ENCODE measurements at places on chromosomes 13 and 19.

DNA sequence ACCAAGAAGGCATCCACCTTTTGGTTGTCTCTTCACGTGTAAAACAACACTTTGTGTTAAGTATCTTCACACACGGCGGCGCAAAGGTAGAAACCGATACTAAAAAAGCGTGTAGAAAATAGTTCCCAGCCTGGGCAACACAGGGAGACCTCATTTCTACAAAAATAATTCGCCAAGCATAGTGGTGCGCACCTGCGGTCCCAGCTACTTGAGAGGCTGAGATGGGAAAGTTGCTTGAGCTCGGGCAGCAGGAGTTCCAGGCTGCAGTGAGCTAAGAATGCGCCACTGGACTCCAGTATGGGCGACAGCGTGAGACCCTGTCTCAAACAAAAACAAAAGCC is 573 bp upstream of the ERCC5 start:
- no peak for DNase-seq

DNA sequence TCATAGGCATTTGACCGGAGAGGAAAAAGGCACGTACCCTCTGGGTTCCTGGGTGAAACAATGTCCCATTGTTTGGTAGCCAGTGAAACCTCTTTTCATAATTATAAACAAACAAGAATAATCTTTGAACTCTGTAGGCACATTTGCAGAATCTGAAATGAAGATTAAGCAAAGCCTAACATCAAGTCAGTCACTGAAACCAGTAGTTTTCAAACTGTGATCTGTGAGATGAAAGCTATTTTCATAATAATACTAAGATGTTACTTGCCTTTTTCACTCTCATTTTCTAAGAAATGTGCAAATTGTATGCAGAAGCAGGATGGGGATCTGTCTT is 105.4 kb downstream of the WDFY2 start:
- DNase-seq, result no peak

DNA sequence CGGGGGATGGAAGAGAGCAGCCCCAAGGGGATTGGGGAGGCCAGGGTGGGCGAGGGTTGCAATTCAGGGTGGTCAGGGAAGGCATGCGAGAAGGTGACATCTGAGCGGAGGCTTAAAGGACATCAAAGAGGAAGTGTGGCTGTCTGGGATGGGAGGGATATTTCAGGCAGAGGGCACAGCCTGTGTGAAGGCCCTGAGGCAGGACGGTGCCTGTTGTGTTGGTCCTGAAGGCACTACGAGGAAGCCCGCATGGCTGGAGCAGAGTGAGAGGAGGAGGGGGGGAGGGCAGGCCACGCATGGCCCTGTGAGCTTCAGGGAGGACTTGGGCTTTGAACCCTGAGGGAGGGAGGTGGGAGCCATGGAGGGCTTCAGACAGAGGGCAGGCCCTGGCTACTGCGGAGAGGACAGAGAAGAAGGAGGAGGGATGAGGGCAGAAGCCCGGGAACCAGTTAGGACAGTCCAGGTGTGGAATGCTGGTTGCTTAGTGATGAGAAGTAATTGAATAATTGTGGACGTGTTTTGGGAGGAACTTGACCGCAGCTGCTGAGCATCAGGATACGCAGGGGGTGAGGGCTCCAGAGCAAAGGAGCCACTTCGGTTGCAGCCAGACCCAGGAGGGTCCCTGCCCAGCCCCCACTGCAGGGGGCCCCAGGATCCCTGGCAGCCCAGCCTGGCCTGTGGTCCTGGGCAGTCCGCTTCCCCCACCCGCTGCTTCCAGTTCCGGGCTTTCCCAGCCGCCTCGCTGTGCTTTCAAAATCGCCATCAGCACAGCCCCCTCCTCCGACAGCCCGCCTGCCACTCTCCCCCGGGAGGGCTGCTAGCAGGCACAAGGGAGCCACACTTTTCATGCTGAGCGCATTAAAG is 6.2 kb downstream of the TLE6 start:
- DNase-seq, result no peak

GRCh38 chr13:24133021-24133795 is 27.3 kb upstream of the SPATA13 start:
- no peak for DNase-seq

DNA sequence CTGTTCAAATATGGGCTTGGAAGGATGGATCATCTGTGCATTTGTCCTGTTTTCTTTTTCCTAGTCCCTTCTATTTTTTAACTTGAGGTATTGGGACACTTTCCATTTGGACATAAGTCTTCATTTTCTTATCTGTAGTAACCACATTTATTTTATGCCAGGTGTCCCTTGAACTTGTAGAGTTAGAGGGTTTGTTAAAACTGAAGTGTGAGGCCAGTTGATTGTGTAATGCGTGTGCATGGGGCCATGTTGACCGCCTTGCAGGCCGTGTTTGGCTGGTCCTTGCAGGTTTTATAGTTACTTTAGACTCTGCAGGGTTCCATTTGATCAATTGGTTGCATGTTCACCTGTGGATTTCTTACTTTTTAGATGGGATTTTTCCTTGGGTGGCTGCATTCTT is 21.0 kb downstream of the SAE1 start:
- no peak for DNase-seq

DNA sequence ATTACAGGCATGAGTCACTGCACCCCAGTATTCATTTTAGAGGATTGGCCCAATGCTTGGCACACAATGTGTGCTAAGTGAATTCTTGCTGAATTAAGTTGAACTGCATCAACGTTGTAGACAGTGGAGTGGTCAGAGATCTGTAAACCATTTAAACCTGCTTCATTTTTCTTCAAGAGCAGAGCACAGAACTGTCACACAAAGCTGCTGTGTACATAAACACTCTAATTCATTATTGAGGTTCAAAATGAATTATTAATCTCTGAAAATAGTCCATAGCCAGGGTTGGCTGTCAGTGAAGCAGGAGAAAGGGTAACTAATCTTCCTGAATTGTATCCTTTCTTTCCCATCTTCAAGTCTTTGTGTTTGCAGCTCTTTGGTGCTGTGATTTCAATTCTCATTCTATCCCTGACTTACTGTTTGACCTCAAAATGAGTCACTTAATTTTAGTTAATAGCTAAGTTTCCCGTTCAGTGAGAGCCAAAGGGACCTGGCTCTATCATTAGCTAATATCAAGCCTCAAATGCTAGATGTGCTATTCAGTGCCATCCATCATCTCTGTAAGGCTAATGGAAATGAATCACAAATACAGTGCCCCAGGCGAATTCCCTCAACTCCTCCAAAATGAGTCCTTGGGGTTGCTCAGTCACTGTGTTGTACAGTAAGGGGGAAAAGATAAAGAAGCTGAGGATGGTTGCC is 77.0 kb upstream of the TSC22D1 start:
- no peak for DNase-seq

DNA sequence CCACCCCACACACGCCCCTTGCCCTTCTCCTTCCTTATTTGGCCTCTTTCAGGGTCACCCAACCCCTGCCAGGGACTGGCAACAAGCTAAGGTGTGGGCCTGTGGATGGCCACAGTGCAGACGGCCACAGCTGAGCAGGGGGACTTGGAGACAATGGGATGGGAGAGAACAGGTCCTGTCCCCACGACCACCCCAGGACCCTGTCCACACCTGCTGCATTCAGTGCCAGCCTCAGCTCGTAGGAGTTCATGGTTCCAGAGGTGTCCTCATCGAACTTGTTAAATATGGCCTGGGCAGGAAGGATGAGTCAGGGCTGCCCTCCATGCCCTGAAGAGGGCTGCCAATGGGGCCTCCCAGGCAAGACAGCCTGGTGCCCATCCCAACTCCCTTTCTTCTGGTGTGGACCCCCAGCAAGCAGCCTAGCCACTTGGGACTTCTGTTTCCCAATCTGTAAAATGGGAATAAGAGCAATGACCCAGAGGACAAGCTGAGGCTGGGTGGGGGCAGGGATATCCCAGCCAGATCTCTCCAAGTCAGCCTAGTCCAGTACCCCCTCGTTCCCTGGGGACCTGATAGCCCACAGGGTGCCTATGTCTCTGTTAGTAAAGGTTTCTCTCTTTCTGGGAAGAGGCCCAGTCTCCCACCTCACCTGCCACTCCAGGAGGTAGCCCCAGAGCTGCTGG is 10.6 kb downstream of the CAPN12 start:
- DNase-seq, result no peak

- no peak for DNase-seq
Measured at GRCh38 chr13:109468123-109468522, 318.3 kb downstream of the IRS2 start.

DNA sequence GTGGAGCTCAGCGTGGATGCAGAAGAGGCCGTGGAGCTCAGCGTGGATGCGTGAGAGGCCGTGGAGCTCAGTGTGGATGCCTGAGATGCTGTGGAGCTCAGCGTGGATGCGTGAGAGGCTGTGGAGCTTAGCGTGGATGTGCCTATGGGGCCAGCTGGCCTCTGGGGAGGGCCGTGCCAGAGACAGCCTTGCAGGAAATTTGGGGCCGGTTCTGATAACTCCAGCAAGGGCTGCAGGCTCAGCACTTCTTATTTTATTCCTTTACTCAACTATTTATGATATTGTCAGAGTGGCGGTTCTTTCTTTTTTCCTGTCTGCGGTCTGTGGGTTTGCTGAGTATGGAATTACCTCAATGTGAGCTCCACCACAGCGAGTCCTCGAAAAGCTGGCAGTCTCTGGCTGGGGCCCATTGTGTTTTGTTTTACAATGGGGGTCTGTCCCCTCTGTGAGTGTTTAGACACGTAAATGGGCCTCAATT is 17.8 kb upstream of the TMEM255B start:
- no peak for DNase-seq

DNA sequence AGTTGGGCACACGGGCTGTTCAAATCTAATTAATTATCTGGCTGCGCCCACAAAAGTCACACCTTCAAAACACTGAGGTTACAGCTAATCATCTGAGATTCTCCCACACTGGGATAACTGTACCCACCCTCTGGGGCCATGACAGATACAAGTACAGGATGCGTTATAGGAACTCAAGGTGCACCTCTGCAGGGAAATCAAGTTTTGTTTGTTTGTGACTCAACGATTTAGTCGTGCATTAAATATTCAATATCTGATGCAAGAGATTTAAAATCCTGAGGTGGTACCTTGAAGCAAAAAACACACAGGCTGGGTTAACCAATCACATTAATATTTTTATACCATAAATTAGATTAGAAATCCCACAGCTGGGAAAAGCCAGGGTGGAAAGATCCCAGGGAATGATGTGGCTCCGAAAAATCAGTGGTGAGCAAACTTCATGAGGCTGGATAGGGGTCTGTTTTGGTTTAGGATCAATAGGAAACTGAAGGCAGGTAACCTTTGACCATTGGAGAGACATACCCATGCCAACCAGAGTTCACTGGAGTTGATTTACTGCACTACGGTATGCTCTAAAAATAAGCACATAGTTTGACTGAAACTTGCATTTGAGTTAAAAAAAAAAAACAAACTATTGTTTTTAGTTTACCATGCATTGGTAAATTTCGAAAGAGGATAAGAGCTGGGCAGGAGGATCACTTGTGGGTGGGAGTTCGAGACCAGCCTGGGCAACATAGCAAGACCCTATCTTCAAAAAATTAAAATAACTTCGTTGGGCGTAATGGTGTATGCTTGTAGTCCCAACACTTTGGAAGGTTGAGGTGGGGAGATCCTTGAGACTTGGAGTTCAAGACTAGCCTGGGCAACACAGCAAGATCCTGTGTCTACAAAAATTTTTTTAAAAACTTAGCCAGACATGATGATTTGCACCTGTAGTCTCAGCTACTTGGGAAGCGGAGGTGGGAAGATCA is 23.9 kb upstream of the CEBPG start:
- no peak for DNase-seq

DNA sequence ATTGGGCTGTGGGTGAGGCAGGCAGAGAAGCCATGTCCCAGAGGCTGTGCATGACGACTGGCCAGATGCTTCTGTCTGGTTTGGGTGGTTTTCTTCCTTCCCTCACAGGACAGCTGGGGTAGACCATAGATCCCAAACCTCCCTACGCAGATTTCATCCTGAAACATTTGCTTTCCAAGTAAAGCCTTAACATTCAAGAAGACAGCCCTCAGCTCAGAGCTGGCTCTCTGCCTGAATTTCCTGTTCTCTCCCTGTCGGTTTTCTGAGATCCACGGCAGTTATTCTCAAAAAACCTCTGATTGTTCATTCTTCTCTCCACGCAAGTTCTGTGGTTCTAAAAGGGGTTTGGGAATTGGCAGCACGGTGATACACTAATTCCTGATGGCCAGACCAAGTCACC is 25.3 kb downstream of the UQCRFS1 start:
- no peak for DNase-seq

- no peak for DNase-seq
Measured at GRCh38 chr19:44649578-44650145, 6.0 kb downstream of the PVR start.

- no peak for DNase-seq
Measured at GRCh38 chr19:3605770-3606169, 905 bp downstream of the TBXA2R start.

DNA sequence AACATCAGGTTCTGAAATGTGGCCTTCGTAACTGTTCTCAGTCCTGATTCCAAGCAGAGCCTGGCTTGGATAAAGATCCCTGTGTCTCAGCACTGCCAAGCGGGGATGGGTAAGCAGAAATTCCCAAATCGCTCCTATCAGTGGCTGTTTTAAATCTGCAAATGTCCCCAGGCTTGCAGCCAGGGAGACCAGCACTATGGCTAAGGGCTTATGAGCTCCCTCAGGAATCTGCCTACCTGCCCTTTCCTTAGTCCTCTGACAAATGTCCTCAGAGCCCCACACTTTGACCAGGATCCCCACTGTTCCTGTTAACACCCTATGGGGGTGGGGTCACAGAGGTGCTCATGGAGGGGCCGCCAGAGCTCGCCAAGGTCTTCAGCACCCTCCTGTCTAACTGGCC is 1062.8 kb downstream of the UQCRFS1 start:
- no peak for DNase-seq

- DNase-seq, result no peak
Measured at GRCh38 chr19:5093297-5093928, 124.5 kb downstream of the KDM4B start.

- DNase-seq, result no peak
Measured at GRCh38 chr19:30326393-30326710, 45.8 kb upstream of the ZNF536 start.

DNA sequence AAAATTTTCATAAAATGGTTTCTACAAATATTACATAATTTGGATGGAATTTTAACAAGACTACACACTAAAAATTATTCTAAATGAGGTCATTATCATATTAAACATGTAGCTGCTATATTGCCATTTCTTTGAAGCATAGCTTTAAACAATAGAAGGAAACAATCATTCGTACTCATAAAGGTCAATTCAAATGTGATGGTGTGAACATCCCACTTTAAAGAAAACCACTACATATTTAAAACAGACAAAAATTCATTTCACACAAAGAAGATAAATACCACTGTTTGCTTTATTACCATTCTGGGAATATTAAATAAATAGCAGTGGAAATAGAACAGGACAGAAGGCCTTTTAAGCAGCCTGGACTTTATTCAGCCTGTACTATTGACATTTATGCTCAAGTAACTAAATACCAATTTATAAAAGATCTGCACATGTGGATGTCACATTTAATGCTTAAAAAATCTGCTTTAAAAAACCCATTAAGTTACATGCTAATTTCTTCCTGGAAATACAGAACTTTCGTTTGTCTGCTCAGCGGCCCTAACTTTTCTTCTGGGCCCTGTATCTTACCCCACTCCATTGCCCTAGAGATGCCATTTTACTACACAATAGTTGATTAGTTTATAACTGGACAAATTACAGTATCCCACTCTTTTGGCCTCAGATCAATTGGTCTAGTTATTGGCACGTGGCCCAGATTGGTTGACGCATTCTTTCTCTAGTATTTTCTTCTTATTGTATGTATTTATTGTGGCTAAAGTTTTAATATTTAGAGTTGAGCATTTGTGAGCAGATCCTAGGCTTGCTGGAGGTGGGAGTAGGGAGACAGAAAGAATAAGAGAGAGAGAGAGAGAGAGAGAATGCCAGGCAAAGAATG is 215.1 kb upstream of the SPRY2 start:
- no peak for DNase-seq

GRCh38 chr13:39998166-39998565 is 342.7 kb downstream of the COG6 start:
- DNase-seq, result no peak
